GM23248 (cell line): ENCODE measurements at places on chromosomes 16 and 17. TPM values are rescaled to one million over a fixed set of nuclear protein-coding genes. Genes with fewer than 3 reads are reported as not detected.
A peak's percentile ranks its signal among the peaks of the same experiment; 100 is the strongest.

GRCh38 chr17:29060475-29060874 lies 17.5 kb downstream of the PIPOX start:
- no peak for DNase-seq

- peak; percentile 41 for DNase-seq
These were observed 77.9 kb downstream of the GOSR1 start for GRCh38 chr17:30554839-30555751.

The SPATA32 gene
- not detected in 2 replicates for total RNA-seq

The CPHXL2 gene
- total RNA-seq: not detected in 2 replicates

The RNF227 gene
- total RNA-seq: 4.3 and 15.3 TPM in 2 replicates

The ELOB gene
- 320 and 713 TPM in 2 replicates for total RNA-seq

The SYNGR3 gene
- 0.22 and 0.76 TPM in 2 replicates for total RNA-seq
